ENCODE measurements at places on chromosomes 5 and 9.

- DNase-seq, result no peak
These were observed 51.2 kb downstream of the USP20 start for GRCh38 chr9:129886226-129887174.

DNA sequence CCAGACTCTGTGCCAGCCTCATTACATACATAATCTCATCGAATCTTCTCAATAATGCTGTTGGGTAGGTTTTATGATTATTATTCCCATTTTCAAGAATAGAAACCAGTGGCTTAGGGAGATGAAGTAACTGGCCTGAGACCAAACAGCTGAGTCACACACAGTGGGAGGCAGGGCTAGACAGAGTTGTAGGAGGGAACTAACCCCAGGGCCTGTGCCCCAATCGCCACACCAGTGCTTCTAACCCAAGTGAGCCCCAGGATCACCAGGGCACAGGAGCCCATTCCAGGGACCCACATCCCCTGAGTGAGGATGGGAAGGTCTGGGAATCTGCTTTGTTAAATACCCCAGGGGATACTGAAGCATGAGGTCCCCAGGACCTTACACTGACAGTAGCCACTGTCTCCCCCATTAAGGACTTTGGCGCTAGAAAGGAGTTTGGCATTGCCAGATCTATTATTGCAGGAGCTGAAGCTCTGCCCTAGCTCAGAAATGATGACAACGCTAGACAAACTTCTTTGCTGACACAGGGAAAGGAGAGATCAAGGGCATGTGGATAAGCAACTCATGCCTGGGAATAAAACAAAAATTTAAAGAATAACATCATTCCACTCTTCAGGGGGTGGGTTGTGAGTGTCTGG, 63.8 kb upstream of the PPARGC1B start:
- no peak for DNase-seq

DNA sequence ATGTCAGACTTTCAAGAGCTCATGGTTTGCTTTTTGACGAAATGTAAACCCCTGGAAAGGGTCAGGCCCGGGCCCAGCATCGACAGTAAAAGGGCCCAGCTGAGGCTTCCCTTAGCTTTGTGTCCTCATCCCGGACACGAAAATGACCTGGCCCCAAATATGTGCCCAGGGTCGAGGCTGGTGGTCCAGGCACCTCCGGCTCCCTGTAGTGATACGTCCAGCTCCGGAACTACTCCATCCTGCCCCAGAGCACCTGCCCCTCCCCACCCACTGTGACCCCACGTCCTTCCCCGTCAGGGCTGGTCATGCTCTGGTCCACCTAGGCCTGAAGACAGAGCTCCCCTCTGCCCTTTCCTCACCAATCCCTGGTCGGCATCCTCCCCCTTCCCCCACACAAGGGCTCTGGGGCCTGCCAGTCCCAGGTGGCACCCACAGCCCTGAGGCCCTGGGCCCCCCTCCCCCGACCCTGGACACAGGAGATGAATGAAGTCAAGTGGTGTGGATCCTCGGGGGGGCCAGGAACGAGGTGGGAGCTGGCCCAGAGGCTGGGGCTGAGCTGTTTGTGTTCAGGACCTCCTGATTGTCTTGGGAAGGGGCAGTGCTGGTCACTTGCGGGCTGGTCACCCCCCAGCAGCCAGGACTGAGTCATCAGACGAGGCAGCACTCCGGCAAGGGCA, 6.2 kb downstream of the OBP2A start:
- DNase-seq, result no peak

DNA sequence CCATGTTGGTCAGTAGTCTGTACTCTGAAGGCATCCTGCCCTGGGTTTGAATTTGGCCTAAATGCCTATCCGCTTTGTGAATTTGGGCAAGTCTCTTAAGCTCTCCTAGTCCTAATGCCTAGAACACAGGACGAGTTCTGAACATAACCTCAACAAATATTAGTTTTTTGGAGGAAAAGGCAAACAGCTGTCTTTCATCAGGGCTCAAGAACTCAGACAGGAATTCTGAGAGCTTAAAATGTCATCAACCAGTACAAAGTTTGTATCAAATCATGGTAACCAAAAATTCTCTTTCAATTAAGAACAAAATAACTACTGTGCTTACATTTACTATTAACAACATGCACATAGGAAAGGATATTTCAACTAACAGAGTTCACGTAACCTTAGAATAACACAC, 182.5 kb upstream of the PPP1R2B start:
- DNase-seq, result no peak

- DNase-seq, result no peak
These were observed 39.9 kb downstream of the USP20 start for GRCh38 chr9:129875181-129875611.

GRCh38 chr9:122128007-122128968, 31.3 kb downstream of the NDUFA8 start:
- no peak for DNase-seq

DNA sequence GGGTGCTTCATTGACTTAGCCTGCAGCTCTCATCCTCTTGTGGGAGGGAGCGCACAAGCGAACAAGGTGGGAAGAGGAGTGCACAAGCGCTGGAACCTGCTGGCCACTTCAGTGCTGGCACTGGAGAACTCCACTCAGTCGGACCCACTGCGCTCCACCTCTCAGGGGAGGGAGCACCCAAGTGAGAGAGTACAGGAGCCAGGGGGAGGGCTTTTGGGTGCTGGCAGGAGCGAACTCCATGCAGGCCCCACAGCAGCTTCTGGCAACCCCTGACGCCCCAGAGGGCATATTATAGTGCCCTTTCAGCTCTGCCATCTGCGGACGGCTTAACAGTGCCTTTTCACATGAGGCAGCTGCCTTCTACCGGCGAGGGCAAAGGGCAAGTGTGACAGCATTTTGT, 774.2 kb upstream of the COX7C start:
- DNase-seq, result no peak

- no peak for DNase-seq
These were observed 511.2 kb downstream of the SEMA5A start for GRCh38 chr5:9034649-9035048.

DNA sequence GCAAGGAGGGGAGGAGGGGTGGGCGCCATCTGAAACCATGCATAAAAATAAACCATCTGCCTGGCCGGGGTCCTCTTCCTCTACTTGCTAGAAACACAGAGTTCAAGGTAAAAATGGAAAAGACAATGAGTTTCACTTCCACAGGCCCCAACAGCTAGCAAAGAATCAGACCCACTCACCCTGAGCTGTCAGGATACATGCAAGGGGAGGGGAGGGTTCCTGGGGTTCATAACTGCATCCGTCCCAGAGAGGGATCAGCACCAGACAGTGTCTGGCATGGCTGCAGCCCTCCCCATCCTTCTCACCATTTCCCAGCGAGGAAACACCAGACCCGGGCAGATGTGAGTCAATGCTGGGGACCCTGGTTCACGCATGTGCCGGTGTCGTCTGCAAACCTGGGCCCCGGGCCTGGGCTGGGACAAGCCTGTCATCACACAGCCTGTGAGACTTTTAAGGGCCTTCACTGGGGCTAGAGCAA, 55.4 kb downstream of the SEMA4D start:
- DNase-seq, result no peak

- DNase-seq, result no peak
These were observed 27.6 kb upstream of the SMIM23 start for GRCh38 chr5:171757853-171758535.

DNA sequence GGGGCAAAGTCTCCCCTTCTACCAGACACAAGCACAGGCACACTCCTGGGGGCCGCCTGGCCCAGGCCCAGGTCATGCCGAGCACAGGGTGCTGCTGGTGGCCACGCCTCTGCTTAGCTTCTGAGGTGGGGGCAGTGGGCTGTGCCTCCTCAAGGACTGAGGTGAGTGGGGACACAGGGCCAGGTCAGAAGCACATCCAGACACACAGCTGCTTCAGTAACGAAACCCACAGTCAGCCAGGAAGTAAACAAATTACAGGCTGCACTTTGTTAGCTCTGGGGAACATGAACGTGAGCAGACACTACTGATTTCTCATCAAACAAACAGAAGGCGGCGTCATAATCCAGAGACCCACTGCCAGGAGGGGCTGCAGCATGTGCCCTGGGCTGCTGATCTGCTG, 192.4 kb downstream of the HSPA4 start:
- no peak for DNase-seq

DNA sequence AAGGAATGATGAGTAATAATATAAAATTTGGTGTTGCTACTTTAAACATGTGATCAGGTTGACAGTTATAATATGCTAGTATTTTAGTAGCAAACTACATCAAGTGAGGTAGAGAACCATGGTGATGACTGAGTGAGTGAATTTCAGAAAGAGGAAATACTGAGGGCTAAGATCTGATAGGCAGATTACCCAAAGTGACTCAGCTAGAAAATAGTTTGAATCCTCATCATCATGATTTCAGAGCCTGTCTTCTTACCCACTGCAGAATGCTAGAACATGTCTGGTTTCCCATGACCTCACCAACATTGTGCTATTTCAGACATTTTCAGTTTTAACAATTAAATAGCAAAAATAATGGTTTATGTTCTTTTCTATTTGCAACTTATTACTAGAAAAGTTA, 602.1 kb downstream of the TAF11L14 start:
- DNase-seq, result no peak

- no peak for DNase-seq
These were observed 12.0 kb downstream of the CRB2 start for GRCh38 chr9:123368023-123368422.

GRCh38 chr5:140111011-140111858, 2.7 kb upstream of the PURA start:
- DNase-seq, result peak; percentile 32

DNA sequence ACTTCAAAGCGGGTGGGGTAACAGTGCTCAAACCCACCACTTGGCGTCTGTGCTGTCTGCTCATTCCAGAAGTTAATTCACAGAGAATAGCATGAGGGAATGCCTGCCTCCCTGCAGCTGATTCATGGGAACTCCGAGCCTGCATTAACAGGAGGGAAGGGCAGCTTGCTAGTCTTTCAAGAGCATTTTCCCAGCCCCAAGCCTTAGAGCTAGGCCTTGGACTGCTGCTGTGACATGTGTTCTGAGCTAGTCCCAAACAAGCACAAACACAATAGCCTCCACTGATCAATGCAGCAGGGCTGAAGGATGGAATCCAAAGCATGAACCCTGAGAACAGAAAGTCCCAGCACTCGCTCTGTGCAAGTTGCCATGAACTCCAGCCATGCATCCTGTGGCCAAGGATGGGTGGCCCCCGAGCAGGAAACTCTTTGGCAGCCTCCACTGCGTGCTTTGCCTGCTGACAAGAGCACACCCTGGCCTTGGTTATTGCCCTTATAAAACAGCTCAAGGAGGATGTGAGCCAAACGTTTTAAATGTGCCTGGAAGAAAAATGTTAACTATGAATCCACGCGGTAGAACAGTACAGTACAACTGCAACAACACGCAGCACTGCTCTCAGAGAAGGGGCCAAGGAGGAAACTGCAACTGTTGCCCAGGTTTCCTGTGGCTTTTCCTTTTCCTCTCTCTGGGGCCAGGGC, 653.1 kb upstream of the KLF4 start:
- DNase-seq, result no peak

DNA sequence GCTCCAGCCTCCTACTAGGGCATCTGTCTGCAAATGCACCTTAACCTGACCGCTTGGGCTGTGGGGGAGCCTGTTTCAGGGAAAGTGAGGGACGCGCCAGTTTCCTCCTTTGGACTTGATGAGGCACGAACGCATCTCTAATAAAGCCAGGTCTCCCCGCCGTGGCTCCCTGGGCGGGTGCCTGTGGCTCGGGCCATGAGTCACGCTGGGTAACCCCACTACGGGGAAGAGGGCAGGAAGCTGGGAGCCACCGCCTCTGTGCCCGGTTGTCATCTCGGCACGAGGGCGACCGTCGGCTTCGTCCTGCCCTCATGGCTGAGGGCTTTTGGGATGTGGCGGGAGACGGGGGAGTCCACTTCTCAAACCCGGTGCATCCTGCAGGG, 12.1 kb downstream of the NOTCH1 start:
- DNase-seq, result no peak

DNA sequence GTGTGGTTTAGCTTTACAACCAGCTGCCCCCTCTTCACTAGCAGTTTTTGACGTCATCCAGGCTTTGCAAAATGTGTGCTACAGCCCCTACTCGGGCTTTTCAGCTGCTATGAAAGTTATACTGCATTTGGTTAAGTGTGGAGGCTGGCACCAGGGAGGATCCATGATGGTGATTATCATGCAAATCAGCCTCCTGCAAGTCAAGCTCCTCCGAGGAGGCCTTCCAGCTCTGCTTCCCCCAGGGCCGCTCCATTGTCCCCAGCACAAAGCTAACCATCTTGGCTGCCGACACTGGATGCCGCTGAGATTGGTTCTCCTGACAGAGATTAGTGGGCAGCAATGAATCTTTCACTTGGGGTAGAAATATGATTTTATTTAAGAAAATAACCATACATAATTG, 159.6 kb downstream of the NR2F1-AS1 start:
- DNase-seq, result no peak

Data from NCI-H526 treated with DMSO at 0.1 percent for 48 hours (cell line).